ENCODE measurements at places on chromosomes 1 and 21.

DNA sequence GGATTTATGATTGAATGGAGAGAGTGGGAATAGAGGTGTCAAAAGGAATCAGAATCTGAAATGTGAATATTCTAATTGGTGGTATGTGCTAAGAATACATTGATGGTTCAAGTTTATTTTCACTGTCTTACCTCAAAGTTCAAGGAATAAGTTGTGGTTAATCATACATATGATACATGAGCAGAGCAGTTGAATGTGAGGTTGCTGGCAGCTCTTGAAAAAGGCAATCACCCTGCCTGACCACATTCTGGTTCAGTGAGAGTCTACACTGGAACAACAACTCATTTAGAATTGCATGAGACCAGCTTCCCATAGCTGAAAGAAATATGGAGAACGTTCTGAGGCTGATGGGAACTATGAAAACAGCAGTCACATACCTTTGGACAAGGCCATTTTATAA lies 68.3 kb upstream of the ARHGAP29 start:
- DNase-seq, result no peak

DNA sequence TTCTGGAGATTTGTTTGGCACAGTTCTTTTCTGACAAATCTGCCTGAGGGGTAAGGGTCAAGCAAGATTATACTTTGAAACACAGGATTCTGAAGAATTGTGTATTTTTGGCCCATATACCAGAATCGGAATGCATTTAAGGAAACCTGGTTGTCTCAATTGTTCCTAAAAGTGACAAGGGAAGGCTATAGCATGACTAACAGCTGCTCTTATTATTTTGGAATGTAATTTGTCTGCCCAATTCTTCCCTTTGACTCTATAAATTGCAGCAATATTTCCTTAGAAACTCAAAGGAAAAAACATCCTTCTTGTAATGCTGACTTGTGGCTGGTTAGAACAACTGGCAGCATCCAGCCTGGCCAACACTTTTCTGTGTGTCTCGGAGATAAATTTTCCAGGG lies 15.8 kb upstream of the VCAM1 start:
- no peak for DNase-seq

- no peak for DNase-seq
Measured at GRCh38 chr1:168081373-168082007, 55.2 kb downstream of the GPR161 start.

GRCh38 chr1:2980073-2980791 lies 41.0 kb upstream of the ACTRT2 start:
- no peak for DNase-seq

GRCh38 chr1:181033128-181033798 lies 520 bp upstream of the MR1 start:
- DNase-seq, result peak; percentile 75

DNA sequence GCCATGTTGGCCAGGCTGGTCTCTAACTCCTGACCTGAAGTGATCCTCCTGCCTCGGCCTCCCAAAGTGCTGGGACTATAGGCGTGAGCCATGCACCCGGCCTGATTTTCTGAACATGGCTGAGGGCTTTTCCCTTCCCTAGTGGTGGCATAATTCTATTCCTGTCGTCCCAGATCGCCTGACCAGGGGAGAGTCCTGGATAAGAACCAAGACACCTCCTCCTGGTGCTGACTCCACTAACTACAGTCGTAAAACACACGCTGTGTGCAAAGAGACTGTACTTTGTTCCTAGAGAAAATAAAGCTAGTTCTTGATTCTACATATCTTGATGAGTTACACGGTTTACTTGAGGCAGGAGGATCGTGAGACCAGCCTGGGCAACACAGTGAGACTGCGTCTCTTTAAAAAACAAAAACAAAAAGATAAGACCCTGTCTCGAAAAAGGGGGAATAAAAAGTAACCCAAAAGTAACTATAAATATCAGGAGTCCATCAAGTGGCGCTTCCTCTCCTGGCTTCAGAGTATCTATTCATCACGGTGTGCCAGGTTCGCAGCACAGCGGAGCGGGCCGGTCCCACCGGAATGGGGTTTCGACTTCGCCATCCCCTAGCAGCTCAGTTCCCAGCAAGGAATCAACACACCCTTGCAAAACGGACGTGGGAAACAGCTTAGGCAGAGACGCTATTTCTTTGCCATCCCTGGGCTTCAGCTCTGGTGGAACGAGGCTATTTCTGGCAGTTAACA lies 973 bp downstream of the SDF4 start:
- DNase-seq, result peak; percentile 27

DNA sequence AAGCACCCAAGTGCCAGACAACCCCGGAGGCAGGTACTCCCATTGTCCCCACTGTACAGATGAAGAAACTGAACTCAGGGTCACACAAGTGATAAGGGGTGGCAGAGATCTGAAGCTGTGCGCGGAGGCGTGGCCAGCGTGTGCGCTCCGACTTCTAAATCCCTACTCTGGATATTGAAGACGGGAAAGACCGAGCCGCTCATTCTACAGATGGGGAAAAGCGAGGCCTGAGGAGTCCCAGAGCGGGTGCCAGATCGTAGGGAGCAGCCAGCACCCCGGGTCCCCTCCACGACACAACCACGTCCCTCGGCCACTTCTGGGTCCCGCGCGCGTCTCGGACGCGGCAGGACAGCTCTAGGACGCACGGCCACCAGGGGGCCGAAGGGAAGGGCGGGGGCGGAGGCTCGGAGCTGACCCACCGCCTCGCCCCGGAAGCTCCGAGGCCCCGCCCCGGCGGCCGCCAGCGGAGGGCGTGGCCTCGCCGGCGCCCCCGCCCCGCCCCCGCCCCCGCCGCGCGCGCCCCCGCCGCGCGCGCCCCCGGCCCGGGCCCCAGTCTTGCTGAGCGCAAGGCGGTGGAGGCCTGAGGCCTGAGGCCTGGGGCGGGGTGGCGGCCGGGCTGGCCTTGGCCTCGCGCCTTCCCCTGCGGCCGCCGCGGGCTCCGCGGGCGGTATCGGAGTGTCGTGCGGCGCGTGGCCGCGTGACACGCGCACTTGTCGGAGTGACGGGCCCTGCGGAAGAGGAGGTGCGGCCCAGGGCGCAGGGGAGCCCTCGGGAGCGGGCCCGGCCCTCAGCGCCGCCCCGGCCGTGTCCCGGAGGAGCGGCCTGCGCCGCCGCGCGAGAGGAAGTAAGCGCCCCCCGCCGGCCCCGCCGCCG lies at the start of gene H6PD:
H6PD (plus strand) TSS at position 552 of the 873 bp plus-strand sequence. CDS start 10,161 bp downstream, outside the sequence.
- peak; percentile 57 for DNase-seq

DNA sequence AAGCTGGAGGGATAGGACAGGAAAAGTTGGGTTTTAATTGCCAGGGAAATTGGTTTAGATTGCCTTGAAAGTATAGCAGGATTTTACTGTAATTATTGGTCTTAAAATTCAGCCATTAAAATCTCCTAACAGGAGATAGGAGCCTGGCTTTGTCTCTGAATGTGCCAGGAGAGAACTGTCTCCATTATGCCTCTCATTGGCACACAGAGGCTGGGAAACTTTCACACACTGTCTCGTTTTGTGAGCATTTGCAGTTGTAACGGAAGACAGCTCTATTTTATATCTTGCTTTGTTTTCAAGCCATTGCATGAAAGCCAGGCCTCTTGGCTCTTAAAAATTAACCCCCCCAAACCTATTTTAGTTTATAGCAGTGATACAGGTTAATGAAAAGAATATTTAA lies 12.5 kb downstream of the DNAJC6 start:
- no peak for DNase-seq

- DNase-seq, result no peak
Measured at GRCh38 chr1:230639714-230640209, 2.5 kb upstream of the COG2 start.

DNA sequence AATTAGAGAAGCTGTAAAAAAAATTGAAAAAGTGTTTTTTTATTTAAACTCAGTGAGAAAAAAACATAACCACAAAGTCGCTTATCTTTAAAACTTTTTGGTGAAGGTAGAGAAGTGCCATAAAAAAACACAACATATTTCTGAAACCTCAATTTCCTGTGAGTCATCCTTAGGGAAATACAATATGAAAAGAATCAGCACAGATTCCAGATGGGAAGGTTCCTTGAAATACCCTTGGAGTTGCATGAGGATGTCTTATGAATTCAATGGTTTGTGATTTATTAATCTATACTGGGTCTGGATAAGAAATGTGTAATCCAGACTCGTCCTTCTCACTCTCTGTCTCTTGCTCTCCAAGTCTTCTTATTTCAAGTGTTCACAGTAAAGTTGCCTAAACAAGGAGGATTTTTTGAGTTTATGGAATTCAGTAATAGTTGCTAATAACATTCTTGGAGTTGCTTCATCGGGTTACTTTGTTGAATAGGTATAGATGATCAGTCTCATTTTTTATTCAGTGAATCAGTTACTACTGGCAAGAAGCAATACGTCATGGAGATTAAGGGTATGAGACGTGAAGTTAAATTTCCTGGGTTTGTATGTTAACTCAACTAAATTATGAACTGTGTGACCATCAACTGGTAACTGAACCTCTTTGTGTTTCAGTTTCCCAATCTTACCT lies 191.4 kb downstream of the KCNK2 start:
- no peak for DNase-seq

DNA sequence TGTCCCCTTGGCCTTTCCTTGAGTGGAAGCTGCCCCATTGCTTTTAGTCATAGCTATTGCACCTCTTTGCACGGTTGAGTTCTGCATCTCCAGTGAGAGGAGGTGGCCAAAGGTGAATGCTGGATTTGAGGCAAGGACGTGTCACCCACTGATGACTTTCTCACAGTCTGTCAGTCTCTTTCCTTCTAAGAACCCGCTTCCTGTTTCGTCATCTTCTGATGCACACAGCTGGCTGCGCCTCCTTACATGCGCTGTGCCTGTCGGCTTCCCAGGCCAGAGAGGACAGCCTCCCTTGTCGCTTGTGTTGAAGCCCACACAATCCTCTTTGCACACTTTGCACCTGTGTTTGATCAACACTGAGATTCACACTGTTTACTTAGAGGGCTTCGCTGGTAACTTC lies 41.8 kb upstream of the PWP2 start:
- DNase-seq, result peak; percentile 23

DNA sequence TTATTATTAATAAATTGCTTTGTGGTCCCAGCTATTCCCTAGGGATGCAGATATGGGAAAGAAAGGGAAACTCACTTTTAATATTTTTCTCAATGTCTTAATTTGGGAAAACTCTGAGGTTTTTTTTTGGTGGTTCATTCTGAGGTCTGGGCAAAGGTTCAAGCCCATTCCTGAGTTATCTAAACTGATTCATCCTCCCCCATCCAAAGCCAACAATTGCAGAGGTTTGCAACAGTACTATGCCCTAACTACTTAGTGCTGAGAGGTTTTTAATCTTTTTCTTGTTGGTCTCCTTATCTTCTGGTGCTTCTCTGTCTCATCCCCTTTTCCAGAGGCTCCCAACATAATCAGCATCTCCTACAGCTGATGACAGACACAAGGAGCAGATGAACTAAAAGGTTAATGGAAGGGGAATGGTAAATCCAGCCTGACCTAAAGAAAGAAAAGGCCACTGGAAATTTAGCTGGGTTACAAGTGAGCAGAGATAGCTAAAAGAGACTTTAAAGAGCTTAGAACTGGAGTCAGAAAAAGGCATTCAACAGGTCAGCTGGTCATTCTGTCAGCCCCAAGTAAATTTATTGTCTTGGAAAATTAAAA lies 390.4 kb downstream of the TGFB2 start:
- DNase-seq, result no peak

GRCh38 chr1:236753516-236753915 lies 41.6 kb upstream of the MTR start:
- peak; percentile 28 for DNase-seq

GRCh38 chr1:27053977-27054753 lies 41.5 kb upstream of the TENT5B start:
- no peak for DNase-seq

GRCh38 chr1:110433803-110434202 lies 17.1 kb upstream of the PROK1 start:
- DNase-seq, result peak; percentile 78

DNA sequence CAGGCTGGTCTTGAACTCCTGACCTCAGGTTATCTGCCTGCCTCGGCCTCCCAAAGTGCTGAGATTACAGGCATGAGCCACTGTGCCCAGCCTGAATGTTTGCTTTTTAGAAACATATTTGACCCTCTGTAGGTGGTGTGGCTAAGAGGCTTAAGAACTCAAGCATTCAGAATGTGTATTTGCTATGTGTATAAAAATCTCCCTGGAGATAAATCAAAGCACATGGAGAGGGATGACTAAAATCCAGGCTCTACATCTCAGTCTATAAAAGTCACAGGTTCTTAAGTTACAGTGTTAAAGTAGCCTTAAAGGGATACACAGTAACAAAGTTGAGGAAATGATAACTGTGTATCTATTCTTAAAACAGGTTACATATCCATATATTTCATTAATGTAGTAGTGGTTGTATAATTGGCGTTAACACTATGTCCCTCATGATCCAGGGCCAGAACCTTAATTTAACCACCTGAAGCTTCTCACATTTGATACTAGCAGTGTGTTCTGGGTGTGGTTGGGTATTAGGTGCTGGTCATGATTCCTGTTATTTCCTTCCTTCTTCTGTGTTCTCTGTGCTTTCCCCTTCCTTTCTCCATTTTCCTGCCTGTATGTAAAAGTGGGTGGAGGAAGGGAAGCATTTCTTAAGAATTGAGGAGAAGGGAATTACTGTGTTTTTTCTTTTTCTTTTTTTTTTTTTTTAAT lies 16.2 kb downstream of the GIPC2 start:
- DNase-seq, result no peak

- DNase-seq, result no peak
Measured at GRCh38 chr1:81679942-81680341, 120.8 kb upstream of the ADGRL2 start.

GRCh38 chr1:118827636-118828035 lies 160.5 kb downstream of the TBX15 start:
- no peak for DNase-seq

GRCh38 chr1:152473887-152474537 lies 36.6 kb upstream of the LCE5A start:
- no peak for DNase-seq

GRCh38 chr1:220803401-220804201 lies 16.9 kb downstream of the MTARC1 start:
- peak; percentile 32 for DNase-seq

DNA sequence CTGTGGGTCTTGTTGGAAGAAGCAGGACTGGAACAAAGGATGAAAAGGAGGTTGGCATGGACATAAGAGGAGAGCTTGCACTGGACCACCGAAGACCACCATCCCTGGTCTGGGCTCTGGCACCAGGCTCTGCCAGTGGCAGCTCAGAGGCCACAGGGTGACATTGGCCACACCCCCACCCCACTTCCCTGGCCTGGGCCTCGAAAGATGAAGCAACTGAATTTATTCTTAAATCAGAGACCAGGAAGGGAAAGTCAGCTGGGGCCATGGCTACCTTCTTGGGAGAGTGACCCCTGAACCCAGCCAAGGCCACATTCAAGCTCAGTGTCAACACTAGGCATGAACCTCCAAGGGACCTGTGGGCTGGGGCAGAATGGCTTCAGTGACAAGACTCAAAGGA lies 4.0 kb downstream of the KLHDC7A start:
- no peak for DNase-seq

GRCh38 chr1:34590211-34590623 lies 164.6 kb upstream of the GJB5 start:
- no peak for DNase-seq

DNA sequence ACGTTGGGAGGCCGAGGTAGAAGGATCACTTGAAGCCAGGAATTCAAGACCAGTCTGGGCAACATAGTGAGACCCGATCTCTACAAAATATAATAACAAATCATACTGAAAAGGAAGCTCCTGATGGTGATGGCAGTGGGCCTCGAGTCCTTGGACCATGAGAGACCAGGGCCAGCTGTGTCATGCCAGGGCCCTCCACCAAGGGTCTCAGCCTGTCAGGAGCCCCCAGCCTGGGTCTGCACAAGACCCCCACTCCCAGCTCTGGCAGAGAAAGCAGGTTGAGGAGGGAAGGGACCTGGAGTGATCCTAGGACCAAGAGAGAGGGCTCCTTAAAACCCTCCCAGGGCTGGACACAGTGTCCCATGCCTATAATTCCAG lies 6.7 kb upstream of the CTRC start:
- DNase-seq, result no peak

GRCh38 chr1:29805122-29805895 lies 569.0 kb downstream of the PTPRU start:
- no peak for DNase-seq
